GM23248 (cell line): ENCODE measurements at places on chromosomes 4 and X. TPM values are rescaled to one million over a fixed set of nuclear protein-coding genes. Genes with fewer than 3 reads are reported as not detected.

The KLB gene
- not detected in 2 replicates for total RNA-seq

The BEX5 gene
- not detected in 2 replicates for total RNA-seq

The CNKSR2 gene
- total RNA-seq: 0.51 and 0.76 TPM in 2 replicates

The CPEB2 gene
- total RNA-seq: 6.6 and 8.1 TPM in 2 replicates

The ARHGAP36 gene
- not detected in 2 replicates for total RNA-seq
